ENCODE measurements at places on chromosomes 1 and 21. TPM values are rescaled to one million over a fixed set of nuclear protein-coding genes. Genes with fewer than 3 reads are reported as not detected.

C8A gene
- not detected for polyA plus RNA-seq

CD1D gene
- polyA plus RNA-seq: not detected

AMY1C gene
- 0.12 TPM for polyA plus RNA-seq

RIMKLA gene
- 0.17 TPM for polyA plus RNA-seq

AQP10 gene
- polyA plus RNA-seq: not detected

RAP1GAP gene
- polyA plus RNA-seq: not detected

CACNA1S gene
- polyA plus RNA-seq: 0.04 TPM

TNFRSF8 gene
- polyA plus RNA-seq: 69.7 TPM

METTL18 gene
- polyA plus RNA-seq: 19.1 TPM

HPCA gene
- 0.35 TPM for polyA plus RNA-seq

- no peak for DNase-seq
- H3K27me3 ChIP-seq: no peaks in the 10 kb centered on the region
- peaks cover 7% of the 10 kb centered on the region for H3K4me1 ChIP-seq
- no peaks in the 10 kb centered on the region for H3K36me3 ChIP-seq
- H3K4me3 ChIP-seq: no peak overlapping the region
These were observed 3.4 kb downstream of the JUN start for GRCh38 chr1:58780411-58780810.

DNA sequence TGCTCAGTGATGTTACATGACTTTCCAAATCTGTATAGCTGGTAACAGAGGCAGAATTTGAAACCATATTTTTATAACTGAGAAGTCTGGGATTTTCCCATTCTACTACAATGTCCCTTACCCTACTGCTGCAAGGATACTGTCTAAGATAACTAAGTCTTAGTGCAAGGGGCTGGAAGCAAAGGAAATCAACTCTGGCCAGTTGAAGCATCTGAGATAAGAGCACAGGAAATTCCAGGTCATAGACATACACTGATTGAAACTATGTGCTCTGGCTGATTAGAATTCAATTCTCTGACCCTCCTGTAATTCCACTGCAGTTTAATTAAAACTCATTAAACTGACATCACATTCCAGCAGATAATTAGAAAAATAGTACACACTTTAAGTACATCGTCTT, 267.7 kb upstream of the C1orf87 start:
- no peak overlapping the region for H3K4me3 ChIP-seq
- H3K27ac ChIP-seq: no peak overlapping the region
- H3K36me3 ChIP-seq: no peaks in the 10 kb centered on the region
- H3K4me1 ChIP-seq: no peaks in the 10 kb centered on the region

GRCh38 chr1:86271046-86271445, 114.5 kb upstream of the COL24A1 start:
- no peak for DNase-seq
- H3K27ac ChIP-seq: no peak overlapping the region
- H3K27me3 ChIP-seq: no peaks in the 10 kb centered on the region
- H3K4me1 ChIP-seq: no peaks in the 10 kb centered on the region
- no peak overlapping the region for H3K4me3 ChIP-seq

GRCh38 chr1:115091572-115091971, 2.3 kb upstream of the TSPAN2 start:
- no peak for DNase-seq
- H3K27ac ChIP-seq: no peak overlapping the region
- H3K27me3 ChIP-seq: peaks cover 13% of the 10 kb centered on the region
- H3K4me3 ChIP-seq: no peak overlapping the region
- H3K36me3 ChIP-seq: no peaks in the 10 kb centered on the region

- H3K36me3 ChIP-seq: no peaks in the 10 kb centered on the region
- no peak for DNase-seq
- no peak within 1 kb of the TSS for H3K27ac ChIP-seq
- H3K4me3 ChIP-seq: no peak within 1 kb of the TSS
These were observed at the start of gene KCNT2 for GRCh38 chr1:196608390-196609369. KCNT2 (minus strand) TSS chr1:196608440; CDS start chr1:196608309, 131 bp downstream.

GRCh38 chr1:41487126-41488039, 2.9 kb upstream of the EDN2 start:
- H3K4me1 ChIP-seq: peaks cover 34% of the 10 kb centered on the region
- H3K36me3 ChIP-seq: no peaks in the 10 kb centered on the region
- peak; percentile 48 for DNase-seq
- no peaks in the 10 kb centered on the region for H3K27me3 ChIP-seq

DNA sequence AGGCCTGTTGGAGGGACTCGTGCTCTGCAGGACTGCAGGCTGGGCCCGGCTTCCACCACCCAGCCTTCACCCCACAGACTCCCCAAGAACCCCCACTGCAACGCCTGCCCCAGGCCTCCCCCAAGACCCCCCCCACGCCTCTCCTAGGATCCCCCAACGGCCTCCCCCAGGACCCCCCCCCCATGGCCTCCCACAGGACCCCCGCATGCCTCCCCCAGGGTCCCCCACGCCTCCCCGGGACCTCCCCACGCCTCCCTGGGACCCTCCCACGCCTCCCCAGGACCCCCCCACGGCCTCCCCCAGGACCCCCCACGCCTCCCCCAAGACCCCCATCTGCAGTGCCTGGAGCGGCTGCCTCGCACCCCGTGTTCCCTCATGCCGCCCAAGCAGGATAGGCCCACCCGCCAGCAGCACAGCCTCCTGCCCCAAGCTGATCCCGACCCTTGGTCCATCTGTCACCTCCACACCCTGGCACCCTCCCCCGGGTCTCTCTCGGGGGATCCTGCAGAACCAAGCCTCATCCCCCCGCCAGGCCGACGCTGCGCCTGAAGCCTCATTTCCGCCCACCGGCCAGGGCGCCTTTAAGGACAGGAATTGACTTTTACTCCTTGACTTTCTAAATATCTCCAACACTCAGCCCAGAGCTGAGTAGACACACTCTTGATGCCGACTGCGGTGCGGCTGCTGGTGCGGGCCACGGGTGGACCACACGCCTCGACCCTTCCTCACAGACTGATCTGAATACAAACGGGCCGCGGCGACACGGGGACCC, 14.1 kb upstream of the RNF223 start:
- no peaks in the 10 kb centered on the region for H3K27me3 ChIP-seq
- H3K36me3 ChIP-seq: no peaks in the 10 kb centered on the region
- H3K4me3 ChIP-seq: no peak overlapping the region
- no peak overlapping the region for H3K27ac ChIP-seq

- H3K4me1 ChIP-seq: no peaks in the 10 kb centered on the region
- H3K36me3 ChIP-seq: no peaks in the 10 kb centered on the region
- no peak overlapping the region for H3K4me3 ChIP-seq
- H3K27ac ChIP-seq: no peak overlapping the region
These were observed 106.7 kb downstream of the LEPR start for GRCh38 chr1:65527190-65527589.

DNA sequence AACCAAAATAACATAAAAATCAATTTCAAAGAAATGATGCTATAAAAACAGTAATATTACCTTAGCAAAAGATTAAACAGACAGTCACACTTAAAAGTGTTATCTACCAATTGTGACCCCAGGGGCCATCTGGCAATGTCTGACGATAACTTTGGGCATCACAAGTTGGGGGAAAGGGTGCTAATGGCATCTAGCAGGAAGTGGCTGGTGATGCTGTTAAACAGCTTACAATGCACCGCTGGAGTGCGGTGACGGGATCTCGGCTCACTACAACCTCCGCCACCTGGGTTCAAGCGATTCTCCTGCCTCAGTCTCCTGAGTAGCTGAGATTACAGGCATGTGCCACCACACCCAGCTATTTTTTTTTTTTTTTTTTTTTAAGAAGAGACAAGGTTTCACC, 27.6 kb downstream of the NUP133 start:
- no peak overlapping the region for H3K4me3 ChIP-seq
- no peak for DNase-seq
- H3K27ac ChIP-seq: peak overlapping the region; percentile 65
- H3K27me3 ChIP-seq: no peaks in the 10 kb centered on the region
- peaks cover 4% of the 10 kb centered on the region for H3K36me3 ChIP-seq

- H3K4me3 ChIP-seq: no peak overlapping the region
- H3K36me3 ChIP-seq: no peaks in the 10 kb centered on the region
- H3K27ac ChIP-seq: no peak overlapping the region
These were observed 879 bp upstream of the WLS start for GRCh38 chr1:68233202-68233601.

GRCh38 chr1:234972411-234973191, 156.0 kb downstream of the TOMM20 start:
- peak overlapping the region; percentile 95 for H3K27ac ChIP-seq
- no peak overlapping the region for H3K4me3 ChIP-seq
- H3K27me3 ChIP-seq: no peaks in the 10 kb centered on the region
- no peaks in the 10 kb centered on the region for H3K36me3 ChIP-seq

GRCh38 chr1:165355977-165356811, at the start of gene LMX1A:
LMX1A (minus strand) TSS chr1:165356715; CDS start chr1:165355559, 1,156 bp downstream.
- H3K36me3 ChIP-seq: no peaks in the 10 kb centered on the region
- H3K27ac ChIP-seq: no peak within 1 kb of the TSS
- no peak within 1 kb of the TSS for H3K4me3 ChIP-seq
- no peak for DNase-seq
- H3K27me3 ChIP-seq: peaks cover 14% of the 10 kb centered on the region

- no peak overlapping the region for H3K4me3 ChIP-seq
- H3K27ac ChIP-seq: no peak overlapping the region
- no peaks in the 10 kb centered on the region for H3K27me3 ChIP-seq
- no peak for DNase-seq
- H3K4me1 ChIP-seq: no peaks in the 10 kb centered on the region
These were observed 35.1 kb upstream of the SLC30A10 start for GRCh38 chr1:219963432-219963831.

GRCh38 chr1:50747394-50747793, 212.7 kb downstream of the FAF1 start:
- no peaks in the 10 kb centered on the region for H3K4me1 ChIP-seq
- H3K27me3 ChIP-seq: no peaks in the 10 kb centered on the region
- no peak for DNase-seq

DNA sequence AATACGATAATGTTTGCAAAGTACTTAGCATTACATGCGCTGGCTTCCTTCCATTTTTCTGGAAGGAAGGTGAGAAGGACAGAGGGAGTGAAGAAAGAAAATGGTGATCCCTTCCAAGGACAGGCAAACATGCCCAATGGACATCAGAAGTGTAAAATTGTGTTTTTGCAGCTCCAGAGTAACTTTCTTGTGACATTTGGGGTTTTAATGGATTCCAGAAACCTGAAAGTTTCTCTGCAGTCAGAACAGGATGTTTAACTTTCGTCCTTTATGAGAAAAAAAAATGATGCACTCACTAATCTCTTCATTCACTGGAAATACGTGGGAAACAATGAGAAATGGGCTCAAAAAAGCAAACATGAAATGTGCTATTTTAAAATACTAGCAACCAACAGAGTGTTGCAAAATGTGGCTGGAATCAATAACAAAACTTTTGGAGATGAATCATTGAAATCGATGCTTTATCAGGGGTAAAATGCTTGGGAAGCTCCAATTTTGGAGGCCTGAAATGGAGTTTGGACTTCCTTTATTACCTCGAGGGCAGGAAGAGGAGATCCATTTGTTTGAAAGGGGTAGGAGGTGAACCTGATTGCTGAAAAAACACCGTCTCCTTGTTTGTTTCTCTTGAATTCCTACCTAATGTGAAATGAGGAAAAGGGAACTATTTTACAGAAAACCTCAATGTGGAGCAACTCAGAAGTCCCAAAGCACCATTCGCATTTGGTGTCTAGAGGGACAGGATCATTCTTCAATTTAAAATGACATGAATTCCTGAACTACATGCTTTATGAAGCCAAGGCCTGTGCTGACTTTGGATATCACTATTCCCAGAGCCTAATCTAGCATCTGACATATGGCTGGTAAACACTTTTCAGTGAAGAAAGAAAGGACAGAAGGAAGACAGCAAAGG, 129.5 kb downstream of the TRABD2B start:
- no peak overlapping the region for H3K27ac ChIP-seq
- H3K4me3 ChIP-seq: no peak overlapping the region
- no peak for DNase-seq
- no peaks in the 10 kb centered on the region for H3K36me3 ChIP-seq
- H3K4me1 ChIP-seq: no peaks in the 10 kb centered on the region
- no peaks in the 10 kb centered on the region for H3K27me3 ChIP-seq

- H3K27ac ChIP-seq: no peak overlapping the region
- H3K4me1 ChIP-seq: peaks cover 9% of the 10 kb centered on the region
- DNase-seq: no peak
- H3K4me3 ChIP-seq: peak overlapping the region; percentile 84
- H3K27me3 ChIP-seq: no peaks in the 10 kb centered on the region
- no peaks in the 10 kb centered on the region for H3K36me3 ChIP-seq
These were observed 2.2 kb upstream of the VPS45 start for GRCh38 chr1:150065184-150065871.

DNA sequence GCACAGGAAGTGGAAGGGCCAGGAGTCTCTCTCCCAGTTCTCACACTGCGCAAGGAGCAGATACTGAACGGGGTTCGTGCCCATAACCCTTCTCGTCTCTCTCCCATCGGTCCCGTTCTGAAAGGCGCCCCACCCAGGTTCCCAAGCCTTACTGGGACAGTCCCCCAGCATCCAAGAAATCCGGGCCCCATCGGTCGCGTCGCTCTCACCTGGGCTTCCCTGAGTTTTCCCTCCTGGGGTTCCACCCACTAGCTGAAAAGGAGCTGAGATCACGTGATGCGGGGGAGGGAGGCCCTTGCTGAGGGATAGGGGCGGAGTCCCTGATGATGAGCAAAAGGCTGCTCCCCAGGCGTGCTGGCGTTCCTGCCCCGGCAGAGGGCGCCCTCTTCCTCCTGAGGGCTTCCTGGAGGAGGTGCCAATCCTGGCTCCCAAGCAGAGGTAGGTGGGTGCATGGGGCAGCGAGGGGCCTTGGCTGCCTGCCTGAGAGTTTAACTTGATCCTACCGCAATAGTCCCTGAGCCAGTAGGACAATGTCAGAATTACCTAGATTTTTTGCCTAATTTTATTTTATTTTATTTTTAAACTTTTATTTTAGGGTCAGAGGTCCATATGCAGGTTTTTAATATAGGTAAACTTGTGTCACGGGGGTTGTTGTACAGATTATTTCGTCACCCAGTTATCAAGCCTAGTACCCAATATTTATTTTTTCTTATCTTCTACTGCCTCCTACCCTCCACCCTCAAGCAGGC, at the start of gene SPOCD1:
TSS of gene SPOCD1 (minus strand) at position 271 of the 749 bp plus-strand sequence. CDS start 689 bp downstream, outside the sequence.
- no peak within 1 kb of the TSS for H3K27ac ChIP-seq
- H3K4me1 ChIP-seq: no peaks in the 10 kb centered on the region
- H3K27me3 ChIP-seq: no peaks in the 10 kb centered on the region
- H3K36me3 ChIP-seq: no peaks in the 10 kb centered on the region

DNA sequence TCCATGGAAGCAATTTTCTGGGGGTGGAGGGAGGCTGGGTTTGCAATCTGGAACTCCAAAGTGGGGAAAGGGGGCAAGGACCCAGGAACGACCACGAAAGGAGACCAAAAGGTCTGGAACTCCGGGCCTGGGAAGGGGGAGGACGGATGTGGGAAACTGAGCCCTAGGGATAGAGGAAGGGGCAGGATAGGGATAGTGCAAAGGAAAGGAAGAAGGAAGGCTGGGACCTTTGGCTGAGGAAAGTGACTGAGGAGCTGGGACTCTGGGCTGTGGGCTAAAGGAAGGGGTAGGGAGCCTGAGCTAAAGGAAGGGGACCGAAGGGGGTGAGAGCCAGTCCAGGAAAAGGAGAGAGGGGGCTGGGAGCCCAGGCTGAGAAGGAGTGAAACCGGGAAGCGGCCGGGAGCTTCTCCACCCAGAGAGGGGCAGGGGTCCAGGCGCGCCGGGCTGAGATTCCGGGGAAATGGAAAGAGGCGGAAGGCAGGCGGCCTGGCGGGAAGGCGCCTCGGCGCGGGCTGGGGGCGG, 395 bp downstream of the SLC9A1 start:
- no peak for DNase-seq
- peaks cover 21% of the 10 kb centered on the region for H3K4me1 ChIP-seq
- no peaks in the 10 kb centered on the region for H3K27me3 ChIP-seq
- peak overlapping the region; percentile 51 for H3K27ac ChIP-seq

Data from GM12878 (cell line).